ENCODE measurements at places on chromosomes 16 and 17.

GRCh38 chr16:50121721-50122445, 31.2 kb upstream of the TENT4B start:
- DNase-seq = no peak

GRCh38 chr16:20928774-20929411, 28.3 kb downstream of the LYRM1 start:
- no peak for DNase-seq

GRCh38 chr16:3188925-3189825, 1.2 kb downstream of the OR1F1 start:
- peak; percentile 78 for DNase-seq

- DNase-seq = no peak
Observed at GRCh38 chr16:9186061-9186460, 94.6 kb downstream of the HAPSTR1 start.

GRCh38 chr16:56998861-56999260, 9.5 kb downstream of the NLRC5 start:
- DNase-seq = no peak

- DNase-seq = no peak
Observed at GRCh38 chr16:1327619-1327947, 5.9 kb upstream of the BAIAP3 start.

- DNase-seq = no peak
Observed at GRCh38 chr16:35626041-35626440, 2166.6 kb downstream of the TP53TG3F start.

DNA sequence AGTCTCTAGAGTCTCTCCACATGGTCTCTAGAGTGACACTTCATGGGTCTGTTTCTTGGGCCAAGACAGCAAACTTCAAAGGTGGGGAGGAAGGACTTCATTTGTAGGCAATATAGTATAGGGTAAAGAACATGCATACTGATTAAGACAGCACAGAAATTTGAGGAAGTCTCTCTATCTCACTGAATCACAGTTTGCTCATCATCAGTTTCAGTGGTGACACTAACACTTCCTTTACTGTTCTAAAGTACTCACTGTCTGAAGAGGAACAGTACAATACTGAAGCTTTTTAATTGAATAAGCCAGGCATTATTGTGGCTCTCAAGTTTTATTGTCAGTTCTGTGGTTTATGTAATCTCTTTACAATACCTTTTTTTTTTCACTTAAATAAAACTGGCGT, 656.4 kb upstream of the CDH8 start:
- DNase-seq = no peak

Measured in hematopoietic multipotent progenitor cell treated with erythropoietin and hydrocortisone succinate and interleukin-3 and kit ligand, for 6 days (in vitro differentiated cells).